ENCODE measurements at places on chromosomes 3 and 15. TPM values are rescaled to one million over a fixed set of nuclear protein-coding genes. Genes with fewer than 3 reads are reported as not detected.

DNA sequence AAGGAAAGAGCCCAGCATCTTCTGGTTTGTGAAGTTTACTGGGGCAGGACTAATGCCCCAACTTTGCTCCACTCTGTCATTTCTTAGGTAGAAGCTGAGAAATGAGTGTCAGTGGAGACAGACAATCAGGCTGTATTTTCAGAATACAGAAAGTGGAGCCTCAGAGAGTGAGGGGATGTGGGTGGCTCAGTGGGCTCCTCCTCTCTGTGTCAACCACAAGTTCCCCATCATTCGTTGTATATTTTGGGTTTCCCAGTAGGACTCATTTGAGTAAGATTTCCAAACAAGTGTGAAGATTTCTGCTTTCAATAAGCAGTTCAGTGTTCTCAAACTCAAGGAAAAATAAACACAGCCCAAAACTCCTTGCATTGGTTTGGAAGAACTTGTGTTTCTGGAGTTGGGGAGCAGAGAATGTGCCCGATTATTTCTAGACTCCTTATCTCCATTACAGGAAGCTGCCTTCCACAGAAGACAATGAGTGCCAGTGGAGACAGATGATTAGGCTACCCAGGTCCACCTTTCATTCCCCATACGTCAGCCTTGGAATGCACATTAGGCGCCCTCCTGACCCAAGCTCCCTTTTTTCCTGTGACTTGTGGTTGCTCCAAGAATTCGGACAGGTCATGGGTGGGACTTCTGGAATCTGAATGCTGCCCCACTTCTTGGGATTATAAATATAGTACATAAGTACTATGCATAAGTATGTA lies 792.1 kb upstream of the LMCD1 start:
- H3K27ac ChIP-seq, result no peak overlapping the region
- H3K27me3 ChIP-seq, result no peaks in the 10 kb centered on the region
- no peaks in the 10 kb centered on the region for H3K36me3 ChIP-seq
- no peak for DNase-seq
- no peak overlapping the region for H3K4me3 ChIP-seq
- no peaks in the 10 kb centered on the region for H3K4me1 ChIP-seq

- peaks cover 5% of the 10 kb centered on the region for H3K4me1 ChIP-seq
- no peak overlapping the region for H3K4me3 ChIP-seq
- H3K27ac ChIP-seq, result no peak overlapping the region
- H3K36me3 ChIP-seq, result no peaks in the 10 kb centered on the region
Observed at GRCh38 chr3:12677616-12678015, 13.7 kb upstream of the RAF1 start.

Gene GCNT3
- total RNA-seq, result not detected

DNA sequence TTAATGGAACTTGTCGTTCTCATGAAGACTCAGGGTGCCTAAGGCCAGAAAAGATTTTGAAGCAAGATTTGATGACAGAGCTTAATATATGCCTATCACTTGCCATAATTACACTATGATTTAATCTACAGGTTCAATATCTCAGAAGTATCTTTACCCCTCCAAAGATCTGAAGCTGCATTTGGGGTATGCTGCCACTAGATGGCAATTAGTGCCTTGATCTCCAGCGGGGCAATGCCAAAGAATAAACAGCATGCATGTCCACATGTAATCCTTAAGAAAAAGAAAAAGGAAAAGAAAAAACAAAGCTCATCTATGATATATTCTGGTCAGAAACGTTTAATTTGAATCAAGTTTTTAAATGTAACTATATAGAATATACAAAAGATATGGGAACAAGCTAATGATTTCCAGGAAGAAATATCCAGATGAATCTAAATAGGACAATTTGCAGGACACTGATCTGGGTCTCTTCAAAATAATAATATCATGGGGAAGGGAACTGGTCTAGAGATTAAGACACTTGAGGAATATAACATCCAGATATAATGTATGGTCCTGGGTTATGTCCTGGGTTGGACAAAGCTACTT lies 55.0 kb upstream of the SOX14 start:
- no peak overlapping the region for H3K4me3 ChIP-seq
- DNase-seq, result no peak
- no peaks in the 10 kb centered on the region for H3K4me1 ChIP-seq

GRCh38 chr3:135694142-135694541 lies 271.4 kb upstream of the PPP2R3A start:
- no peaks in the 10 kb centered on the region for H3K36me3 ChIP-seq
- no peaks in the 10 kb centered on the region for H3K4me1 ChIP-seq
- no peak overlapping the region for H3K27ac ChIP-seq
- H3K27me3 ChIP-seq, result no peaks in the 10 kb centered on the region
- H3K4me3 ChIP-seq, result no peak overlapping the region
- no peak for DNase-seq

DNA sequence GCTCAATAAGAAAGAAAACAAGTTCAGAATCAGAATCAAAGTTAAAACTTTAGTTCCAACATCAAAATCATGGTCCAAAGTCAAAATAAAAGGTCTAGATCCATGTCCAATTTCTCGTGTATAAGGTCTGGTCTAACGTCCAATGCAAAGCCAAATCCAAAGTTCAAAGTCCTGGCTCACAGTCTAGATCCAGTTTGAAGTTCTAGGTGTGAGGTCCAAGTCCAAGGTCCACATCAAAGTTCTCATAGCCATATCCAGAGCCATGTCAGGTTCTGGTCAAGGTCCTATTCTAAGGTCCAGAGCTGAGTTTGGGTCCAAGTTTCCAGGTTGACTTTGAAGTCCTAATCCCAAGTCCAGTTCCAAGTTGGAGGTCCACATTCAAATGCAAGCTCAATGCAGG lies 40.7 kb upstream of the VIPR1 start:
- peaks cover 11% of the 10 kb centered on the region for H3K27me3 ChIP-seq
- H3K4me1 ChIP-seq, result no peaks in the 10 kb centered on the region
- no peaks in the 10 kb centered on the region for H3K36me3 ChIP-seq
- H3K4me3 ChIP-seq, result no peak overlapping the region

- H3K27ac ChIP-seq, result no peak overlapping the region
- DNase-seq, result no peak
- no peaks in the 10 kb centered on the region for H3K36me3 ChIP-seq
- H3K27me3 ChIP-seq, result no peaks in the 10 kb centered on the region
Observed at GRCh38 chr3:21059404-21059803, 691.6 kb downstream of the ZNF385D start.

Measured in activated CD8-positive, alpha-beta memory T cell treated with anti-CD3 and anti-CD28 coated beads, Interleukin-2, amount 10 ng/mL, durations not matched to agents 7 days and 5 days (primary cell).